Stimulated activated CD4-positive, alpha-beta T cell treated with anti-CD3 and anti-CD28 coated beads, Interleukin-1b, Interleukin-23, amount 100 ng/mL, for 1 hour (primary cell): ENCODE measurements at places on chromosomes 16 and 17.

- no peak for DNase-seq
Measured at GRCh38 chr16:12126091-12126806, 149.7 kb downstream of the SNX29 start.

GRCh38 chr16:66399031-66399430 is 28.1 kb upstream of the BEAN1 start:
- DNase-seq = no peak

GRCh38 chr17:78958641-78959127 is 21.0 kb downstream of the LGALS3BP start:
- DNase-seq = no peak

GRCh38 chr17:3960764-3961163 is 3.5 kb downstream of the ATP2A3 start:
- no peak for DNase-seq

GRCh38 chr16:49250689-49251088 is 30.9 kb downstream of the CBLN1 start:
- no peak for DNase-seq

DNA sequence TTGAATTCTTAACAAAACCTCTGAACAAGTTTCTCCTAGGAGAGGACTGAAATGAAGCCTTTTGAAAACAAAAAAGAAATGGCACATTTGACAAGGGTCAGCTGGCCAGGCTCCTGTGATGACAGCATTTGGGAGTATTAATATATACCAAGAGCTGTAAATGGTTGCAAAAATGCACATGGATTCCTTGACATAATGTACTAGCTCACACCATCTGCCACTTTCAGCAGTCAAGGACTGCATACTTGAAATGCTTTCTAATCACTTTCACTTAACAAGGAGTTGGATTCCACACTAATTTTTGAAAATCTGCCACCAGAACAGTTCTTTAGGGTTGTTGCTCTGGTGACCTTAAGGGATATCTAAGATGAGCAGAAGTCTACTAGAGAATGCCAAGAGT is 236.7 kb upstream of the TOX3 start:
- DNase-seq = no peak

GRCh38 chr16:10362077-10362863 is 23.6 kb upstream of the ATF7IP2 start:
- DNase-seq = no peak

DNA sequence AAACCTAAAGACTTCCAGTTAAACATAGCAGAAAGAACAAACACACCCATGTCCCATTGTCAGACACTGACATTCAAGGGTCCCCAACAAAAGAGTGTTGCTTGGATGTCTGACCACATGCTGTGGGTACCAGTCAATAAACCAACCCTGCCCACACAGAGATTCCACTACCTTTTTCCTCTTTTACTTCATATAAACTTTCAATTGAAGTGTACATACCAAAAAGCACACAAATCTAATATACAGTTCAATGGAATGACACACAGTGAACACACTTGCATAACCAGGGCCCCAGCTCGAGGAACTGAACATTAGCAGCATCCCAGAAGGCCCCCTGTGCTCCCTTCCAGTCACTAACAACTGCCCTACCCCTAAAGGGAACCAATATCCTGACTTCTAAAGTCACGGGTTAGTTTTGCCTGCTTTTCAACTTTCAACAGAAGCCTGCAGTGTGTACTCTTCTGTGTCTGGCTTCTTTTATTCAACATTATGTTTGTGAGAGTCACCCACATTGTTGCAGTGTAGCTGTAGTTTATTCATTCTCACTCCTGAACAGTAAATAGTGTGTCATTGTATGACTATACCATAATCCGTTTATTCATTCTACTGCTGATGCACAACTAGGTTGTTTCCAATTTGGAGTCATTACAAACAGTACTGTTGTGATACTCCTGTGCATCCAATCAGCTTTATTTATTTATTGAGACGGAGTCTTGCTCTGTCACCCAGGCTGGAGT is 18.0 kb downstream of the CFDP1 start:
- DNase-seq = no peak

DNA sequence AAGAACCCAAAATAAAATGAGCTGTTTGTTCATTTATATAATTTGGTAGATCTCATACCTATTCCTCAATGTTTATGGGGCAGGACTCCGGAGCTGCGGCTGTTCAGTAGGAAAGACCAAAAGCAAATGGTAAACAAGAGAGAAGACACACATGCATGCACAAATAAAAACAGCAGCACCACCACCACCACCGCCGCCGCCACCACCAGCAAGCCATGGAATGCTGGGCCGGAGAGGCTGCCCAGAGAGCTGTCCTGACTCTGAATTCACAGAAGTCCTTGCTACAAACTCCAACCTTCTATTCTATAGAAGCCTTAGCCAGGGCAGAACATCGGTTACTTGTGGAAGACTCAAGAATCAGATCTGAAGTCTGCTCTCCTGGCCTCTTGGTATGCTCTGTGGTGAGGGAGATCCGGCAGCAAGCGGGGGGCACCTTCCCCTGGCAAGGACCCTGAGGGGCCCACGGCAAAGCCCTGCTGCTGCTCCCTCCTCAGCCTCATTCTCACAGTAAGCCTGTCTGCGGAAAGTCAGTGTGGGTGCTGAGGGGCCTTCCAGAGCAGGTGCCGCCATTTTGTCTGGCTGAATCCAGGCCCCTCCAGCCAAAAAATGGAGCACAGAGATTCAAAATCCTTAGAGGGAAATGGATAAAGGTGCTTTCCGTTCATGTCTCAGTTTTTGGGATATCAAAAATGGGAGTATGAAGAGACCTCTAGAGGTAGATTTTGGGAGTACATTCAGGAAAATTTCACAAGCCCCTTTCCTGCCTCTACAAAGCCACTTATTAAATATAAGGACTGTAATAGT is 6.4 kb upstream of the FOXJ1 start:
- no peak for DNase-seq

DNA sequence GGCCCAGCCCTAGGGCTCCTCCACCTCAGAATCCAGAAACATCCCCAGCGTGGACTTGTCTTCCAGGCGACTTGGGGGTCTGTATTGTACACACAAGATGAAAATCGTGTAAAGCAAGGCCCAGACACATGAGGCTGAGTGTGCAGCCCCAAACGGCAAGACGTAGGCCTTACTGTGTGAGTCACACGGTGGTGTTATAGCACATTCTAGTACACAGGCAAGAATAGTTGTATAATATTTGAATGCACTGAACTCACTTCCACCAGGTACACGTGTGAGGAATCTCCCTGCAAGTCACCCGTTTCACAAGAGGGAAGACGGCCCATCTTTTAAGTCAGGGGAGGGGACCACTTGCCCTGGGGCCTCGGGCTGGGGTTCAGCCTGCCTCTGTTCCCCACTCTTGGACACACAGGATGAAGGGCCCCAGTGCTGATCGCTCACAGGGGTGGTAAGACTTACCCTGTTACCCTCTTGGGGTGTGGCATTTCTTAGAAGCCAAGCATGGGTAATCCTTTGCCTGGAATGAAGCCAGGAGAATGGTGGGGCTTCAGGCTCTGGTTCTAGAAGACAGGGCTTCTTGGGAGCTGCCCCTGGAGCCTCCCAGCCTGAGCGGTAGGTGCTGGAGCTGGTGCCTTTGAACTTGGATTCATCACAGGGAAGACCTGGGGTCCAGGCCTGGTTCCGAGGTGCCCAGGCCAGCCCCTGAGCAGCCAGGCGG is 71.3 kb downstream of the SREBF1 start:
- DNase-seq = no peak
